Stimulated activated CD4-positive, alpha-beta T cell treated with anti-CD3 and anti-CD28 coated beads, Interleukin-2, amount 100 ng/mL, for 4 hours (primary cell): ENCODE measurements at places on chromosomes 12 and 14.

DNA sequence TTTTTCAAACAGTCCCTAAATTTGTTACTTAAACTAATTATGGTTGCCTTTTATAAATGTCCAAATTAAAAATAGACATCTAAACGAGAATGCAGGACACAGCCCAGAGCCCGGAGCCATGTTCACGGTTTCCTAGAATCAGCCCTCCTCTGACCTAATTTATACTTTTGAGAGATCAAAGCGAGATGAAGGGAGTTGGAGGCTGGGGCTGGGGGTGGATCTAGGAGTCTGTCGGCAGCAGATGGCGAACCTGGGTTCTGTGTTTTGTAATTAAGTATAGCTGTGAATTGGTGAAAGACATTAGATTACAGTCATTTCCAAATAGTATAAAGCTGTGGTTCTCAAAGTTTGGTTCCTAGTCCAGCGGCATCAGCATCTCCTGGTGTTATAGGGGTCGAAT, 210.1 kb downstream of the SLC41A2 start:
- DNase-seq: peak; percentile 14

DNA sequence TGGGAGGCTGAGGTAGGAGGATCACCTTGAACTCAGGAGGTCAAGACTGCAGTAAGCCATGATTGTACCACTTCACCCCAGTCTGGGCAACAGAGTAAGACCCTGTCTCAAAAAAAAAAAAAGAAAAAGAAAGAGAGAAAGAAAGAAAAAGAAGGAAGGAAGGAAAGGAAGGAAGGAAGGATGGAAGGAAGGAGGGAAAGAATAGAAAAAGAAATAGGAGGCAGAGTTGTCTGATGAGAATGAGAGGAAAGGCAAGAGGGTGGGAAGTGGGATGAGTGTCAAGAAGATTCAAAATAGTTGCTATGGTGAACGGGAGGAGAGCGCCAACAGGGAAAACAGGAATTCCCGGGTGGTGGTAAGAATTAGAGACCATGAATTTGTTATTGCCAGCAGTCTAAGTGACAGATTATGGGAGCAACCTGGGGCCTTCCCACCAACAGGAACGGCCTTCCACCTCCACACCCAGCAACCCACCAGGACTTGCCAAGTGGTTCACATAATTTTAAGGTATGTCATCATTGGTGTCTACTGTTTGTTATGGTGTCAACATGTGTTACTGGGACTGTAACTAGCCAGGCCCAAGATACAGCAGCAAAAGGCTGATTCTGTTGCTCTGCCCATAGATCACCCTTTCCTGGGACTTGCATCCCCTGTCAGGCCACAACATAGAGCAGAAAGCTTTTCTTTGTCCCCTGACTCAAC, 36.1 kb upstream of the C12orf76 start:
- no peak for DNase-seq

DNA sequence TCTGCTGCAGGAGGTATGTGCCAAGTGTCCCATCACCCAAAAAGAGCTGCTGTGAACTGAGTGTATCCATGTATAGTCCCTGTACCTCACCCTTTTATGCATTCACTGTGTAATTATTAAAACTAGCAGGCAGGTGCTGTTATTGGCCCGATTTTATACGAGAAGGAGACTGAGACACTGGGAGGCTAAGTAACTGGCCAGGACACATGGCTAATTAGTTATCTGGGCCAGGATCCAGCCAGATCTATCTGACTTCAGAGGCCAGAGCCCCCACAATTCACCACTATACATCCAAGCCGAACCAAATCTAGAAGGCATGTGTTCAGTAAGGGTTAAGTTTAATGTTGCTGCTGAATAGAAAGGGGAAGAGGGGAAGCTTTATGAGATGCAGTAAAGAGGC, 73.4 kb downstream of the FRMD6 start:
- no peak for DNase-seq

- no peak for DNase-seq
Measured at GRCh38 chr14:48274826-48275225, 599.4 kb upstream of the MDGA2 start.

GRCh38 chr12:126156806-126157574, 1091.8 kb downstream of the AACS start:
- DNase-seq: no peak

GRCh38 chr14:57835766-57836165, 30.1 kb downstream of the SLC35F4 start:
- DNase-seq: no peak

DNA sequence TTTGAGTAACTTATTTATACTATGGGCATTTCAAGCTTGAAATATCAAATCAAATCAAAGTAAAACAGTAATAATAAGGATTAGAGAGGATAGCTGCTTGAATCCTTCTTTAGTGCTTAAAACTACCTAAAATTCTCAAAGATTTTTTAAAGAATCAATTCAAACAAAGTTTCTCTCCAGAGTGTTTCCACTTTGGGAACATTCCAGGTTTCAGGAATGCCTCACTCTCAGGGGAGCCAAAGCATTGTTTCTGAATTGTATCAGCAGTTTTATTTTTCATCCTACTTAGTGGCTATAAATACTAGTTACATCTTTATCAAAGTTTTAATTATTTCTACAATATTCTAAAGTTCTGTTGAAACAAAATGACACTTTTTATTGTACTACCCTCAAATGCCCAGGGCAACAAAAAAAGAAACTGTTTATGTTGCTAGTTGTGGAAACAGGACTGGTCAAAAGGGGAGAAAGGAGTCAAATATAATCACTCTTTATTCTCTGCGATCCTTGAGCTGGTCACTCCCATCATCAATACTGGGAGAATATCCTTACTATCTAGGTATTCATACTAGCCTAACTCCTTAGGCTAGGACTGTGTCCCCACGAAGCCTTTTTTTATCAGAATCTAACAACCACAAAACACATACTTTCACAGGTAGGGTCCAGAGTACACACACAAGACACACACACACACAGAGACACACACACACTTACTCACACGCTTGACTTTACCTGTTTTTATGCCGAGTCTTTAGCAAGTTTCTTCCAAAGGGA, 598 bp downstream of the RASSF9 start:
- no peak for DNase-seq

DNA sequence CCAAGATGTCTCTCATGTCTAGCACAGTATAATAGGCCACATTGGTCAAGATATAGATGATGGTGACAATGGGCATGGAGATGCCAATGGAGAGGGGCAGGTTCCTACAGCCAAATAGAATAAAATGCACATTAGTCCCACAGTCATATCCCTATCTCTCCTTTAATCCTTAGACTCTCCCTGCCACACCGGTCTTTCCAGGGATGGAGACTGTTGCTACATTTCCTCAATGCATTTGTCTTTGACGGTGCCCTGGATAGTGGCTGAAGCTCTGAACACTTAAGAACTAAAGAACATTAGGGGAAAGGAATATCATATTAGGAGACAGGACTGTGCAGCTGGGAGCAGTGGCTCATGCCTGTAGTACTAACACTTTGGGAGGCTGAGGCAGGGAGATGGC, 9.7 kb downstream of the OXA1L start:
- DNase-seq: no peak

GRCh38 chr12:70366581-70367257, 629 bp downstream of the KCNMB4 start:
- DNase-seq: peak; percentile 46
